Caco-2 (cell line): ENCODE measurements at places on chromosomes 1 and 21. TPM values are rescaled to one million over a fixed set of nuclear protein-coding genes. Genes with fewer than 3 reads are reported as not detected.

- H3K36me3 ChIP-seq = peaks cover 5% of the 10 kb centered on the region
- DNase-seq = no peak
- no peak overlapping the region for H3K27ac ChIP-seq
- H3K4me3 ChIP-seq = no peak overlapping the region
- H3K4me1 ChIP-seq = peaks cover 10% of the 10 kb centered on the region
Observed at GRCh38 chr1:11800391-11800755, 5.4 kb downstream of the MTHFR start.

GRCh38 chr1:2975466-2976179 is 45.6 kb upstream of the ACTRT2 start:
- H3K36me3 ChIP-seq = no peaks in the 10 kb centered on the region
- H3K4me3 ChIP-seq = no peak overlapping the region
- DNase-seq = no peak
- no peak overlapping the region for H3K27ac ChIP-seq

DNA sequence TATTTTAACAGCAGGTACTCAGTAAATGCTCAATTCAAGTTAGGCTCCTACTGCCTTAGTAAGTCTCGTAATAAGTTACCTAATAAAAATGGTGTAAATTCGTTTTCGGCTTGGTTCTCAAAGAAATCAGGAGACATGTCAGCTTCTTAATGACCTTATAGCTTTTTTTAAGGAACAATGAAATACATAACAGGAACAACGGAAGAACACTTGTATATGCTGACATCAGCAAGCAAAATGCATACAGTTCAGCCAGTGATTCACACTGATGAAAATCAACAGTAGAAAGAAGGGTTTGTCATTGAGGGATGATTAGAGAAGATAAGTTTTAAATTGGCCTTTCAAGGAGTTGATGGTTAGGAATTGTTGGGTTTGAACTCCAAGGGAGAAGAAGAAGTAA is 13.3 kb downstream of the RPTN start:
- no peak overlapping the region for H3K4me3 ChIP-seq
- no peaks in the 10 kb centered on the region for H3K4me1 ChIP-seq
- DNase-seq = no peak

The TRIM67 gene
- total RNA-seq = 0.54 and 0.58 TPM in 2 replicates

The TNN gene
- total RNA-seq = 0.12 TPM in 1 of 2 replicates, not detected in the other

The WDR64 gene
- total RNA-seq = not detected in 2 replicates
